ENCODE measurements at places on chromosomes 7 and 10. TPM values are rescaled to one million over a fixed set of nuclear protein-coding genes. Genes with fewer than 3 reads are reported as not detected.

C10orf105 gene
- 0.55 TPM for total RNA-seq

POT1 gene
- 27.6 TPM for total RNA-seq

SFTPA1 gene
- total RNA-seq: not detected

TSPAN33 gene
- 1.4 TPM for total RNA-seq

HECW1 gene
- total RNA-seq: not detected

Data from activated naive CD4-positive, alpha-beta T cell treated with anti-CD3 and anti-CD28 coated beads, Interleukin-2, amount 10 ng/mL, durations not matched to agents 5 hours and 36 hours (primary cell).